DMS153 (cell line): ENCODE measurements at places on chromosomes 3 and 15.

DNA sequence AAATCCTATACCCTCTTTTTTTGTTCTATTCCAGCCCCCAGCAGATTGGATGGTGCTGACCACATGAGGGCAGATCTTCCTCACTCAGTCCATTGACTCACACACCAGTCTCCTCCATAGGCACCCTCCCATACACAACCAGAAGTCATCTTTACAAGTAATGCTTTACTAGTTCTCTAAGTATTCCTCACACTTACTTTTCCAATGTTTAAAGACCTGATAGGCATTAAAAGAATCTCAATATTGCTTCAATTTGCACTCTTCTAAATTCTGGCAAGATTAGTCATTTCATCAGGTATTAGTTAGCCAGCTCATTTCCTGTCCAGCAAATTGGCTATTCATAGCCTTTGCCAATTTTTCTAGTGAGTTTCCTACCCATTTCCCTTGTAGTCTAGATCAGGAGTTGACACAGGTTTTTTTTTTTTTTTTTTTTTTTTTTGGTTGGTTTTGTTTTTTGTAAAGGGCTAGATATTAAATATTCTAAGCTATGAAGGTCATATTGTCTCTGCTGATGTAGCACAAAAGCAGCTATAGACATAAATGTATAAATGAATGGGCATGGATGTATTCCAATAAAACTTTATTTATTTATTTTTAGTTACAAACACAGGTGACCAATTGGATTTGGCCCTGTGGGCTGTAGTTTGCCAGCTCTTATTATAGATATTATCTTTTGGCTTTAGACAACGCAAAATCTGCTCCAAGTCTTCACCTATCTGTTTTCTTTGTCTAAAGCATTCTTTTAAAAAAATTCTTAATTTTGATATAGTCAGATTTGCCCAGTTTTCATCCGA lies 76.1 kb downstream of the ABHD5 start:
- DNase-seq: no peak

- DNase-seq: no peak
Observed at GRCh38 chr15:94066811-94067210, 164.6 kb upstream of the MCTP2 start.

GRCh38 chr3:117355566-117355965 lies 646.0 kb downstream of the TUSC7 start:
- DNase-seq: peak; percentile 49

DNA sequence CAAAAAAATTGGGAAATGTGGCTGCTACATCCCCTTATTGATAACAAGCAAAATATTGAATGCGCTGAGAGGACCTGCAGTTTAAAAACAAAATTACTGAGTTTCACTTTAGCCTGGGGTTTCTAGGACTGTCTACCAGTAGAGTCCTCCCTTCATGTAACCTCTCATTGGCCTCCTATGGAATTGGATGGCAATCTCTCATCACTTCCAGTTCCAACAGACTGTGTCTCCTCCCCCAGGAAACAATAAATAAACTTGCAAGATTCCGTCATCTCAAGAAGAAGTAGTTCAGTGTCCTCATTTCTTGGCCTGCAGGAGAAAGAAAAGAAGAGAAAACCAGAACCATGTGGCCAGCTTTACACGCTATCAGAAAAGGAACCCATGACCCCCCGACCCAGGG lies 123.8 kb downstream of the TLE3 start:
- no peak for DNase-seq

DNA sequence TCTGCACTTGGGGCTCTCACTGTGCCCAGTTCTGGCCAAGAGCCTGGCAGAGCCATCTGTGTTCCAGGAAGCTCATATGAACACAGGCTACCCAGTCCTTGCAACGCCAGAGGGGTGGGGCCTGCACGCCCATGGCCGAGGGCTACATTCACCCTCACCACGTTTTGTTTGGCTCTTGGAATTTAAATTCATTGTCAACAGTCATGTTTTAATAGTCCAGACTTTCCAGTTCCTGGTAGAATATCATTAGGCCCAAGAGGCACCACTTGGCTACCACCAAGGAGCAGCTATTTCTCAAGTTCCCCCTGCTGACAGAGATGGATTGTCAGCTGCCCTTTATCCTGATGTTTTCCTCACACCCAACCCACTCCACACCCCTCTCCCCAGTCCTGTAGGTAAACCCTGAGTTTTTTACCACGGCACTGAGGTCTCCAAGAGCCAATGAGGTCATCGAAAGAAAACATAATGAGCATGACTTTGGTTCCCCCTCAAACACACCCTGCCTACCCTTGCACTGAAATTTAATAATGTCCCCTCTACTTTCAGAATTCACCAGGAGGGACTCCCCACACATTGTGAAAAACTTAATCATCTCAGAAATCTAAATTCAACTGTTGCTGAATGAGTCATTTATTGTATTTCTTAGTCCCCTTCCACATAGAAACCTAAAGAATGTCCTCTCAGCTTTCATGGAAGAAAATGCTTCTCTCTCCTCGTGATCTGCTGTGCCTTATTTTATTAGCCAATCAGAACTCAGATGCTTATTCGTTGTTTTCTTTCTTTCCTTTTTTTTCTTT lies 125.1 kb downstream of the SHQ1 start:
- peak; percentile 31 for DNase-seq

DNA sequence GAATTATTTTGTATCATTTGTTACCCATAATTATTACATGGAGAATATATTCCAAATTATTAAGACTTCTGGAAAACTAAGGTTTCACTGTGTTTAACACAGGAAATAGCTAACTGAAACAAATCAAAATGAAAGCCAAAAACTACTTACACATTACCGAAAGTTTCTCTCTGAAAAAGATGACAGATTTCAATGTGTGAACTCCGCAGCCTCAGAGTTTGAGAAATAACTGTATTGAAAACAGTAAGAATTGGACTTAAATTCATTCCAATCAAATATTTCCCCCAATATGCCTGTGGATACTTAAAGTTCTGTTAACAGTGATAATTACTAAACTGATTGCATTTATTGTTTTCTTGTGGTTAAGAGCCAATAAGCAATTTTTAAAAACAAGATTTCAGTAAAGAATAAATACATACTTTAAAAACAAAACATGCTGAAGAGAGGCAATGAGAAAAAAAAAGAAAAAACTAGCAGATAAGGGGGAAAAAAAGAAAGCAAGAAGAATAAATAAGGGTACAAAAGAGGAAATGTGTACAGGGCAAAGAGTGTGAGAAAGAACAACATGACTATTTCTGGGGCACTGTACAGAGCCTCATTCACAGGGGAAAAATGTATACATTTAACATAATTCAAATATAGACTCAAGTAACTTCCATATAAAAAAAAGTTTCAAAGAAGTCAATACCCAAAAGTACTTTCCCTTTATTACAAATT lies 30.7 kb downstream of the DENND4A start:
- DNase-seq: no peak

DNA sequence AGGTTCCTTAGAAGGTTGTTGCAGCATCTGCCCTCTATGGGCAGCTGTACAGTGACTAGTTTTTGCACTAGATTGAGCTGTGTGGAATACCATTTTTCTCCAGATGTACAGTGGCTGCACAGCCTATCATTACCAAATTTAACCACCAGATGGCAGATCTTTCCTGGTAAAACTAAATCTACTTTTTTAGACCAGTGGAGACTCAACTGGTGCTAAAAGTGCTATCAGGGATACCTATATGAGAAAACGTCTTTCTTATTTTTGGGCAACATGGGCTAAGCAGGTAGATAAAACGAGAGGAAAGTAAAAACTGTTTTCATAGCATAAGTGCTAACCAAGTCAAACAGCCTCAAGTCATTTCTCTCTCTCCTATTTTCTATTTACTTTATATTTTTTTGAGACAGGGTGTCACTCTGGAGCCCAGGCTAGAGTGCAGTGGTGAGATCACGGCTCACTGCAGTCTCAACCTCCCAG lies 21.2 kb downstream of the IGSF10 start:
- DNase-seq: no peak

GRCh38 chr15:80455668-80456442 lies 51.7 kb downstream of the ARNT2 start:
- DNase-seq: peak; percentile 5

- DNase-seq: peak; percentile 67
Observed at GRCh38 chr3:107208100-107208499, 169.1 kb upstream of the CCDC54 start.

- DNase-seq: no peak
Observed at GRCh38 chr3:114872050-114872449, 275.0 kb downstream of the ZBTB20 start.

DNA sequence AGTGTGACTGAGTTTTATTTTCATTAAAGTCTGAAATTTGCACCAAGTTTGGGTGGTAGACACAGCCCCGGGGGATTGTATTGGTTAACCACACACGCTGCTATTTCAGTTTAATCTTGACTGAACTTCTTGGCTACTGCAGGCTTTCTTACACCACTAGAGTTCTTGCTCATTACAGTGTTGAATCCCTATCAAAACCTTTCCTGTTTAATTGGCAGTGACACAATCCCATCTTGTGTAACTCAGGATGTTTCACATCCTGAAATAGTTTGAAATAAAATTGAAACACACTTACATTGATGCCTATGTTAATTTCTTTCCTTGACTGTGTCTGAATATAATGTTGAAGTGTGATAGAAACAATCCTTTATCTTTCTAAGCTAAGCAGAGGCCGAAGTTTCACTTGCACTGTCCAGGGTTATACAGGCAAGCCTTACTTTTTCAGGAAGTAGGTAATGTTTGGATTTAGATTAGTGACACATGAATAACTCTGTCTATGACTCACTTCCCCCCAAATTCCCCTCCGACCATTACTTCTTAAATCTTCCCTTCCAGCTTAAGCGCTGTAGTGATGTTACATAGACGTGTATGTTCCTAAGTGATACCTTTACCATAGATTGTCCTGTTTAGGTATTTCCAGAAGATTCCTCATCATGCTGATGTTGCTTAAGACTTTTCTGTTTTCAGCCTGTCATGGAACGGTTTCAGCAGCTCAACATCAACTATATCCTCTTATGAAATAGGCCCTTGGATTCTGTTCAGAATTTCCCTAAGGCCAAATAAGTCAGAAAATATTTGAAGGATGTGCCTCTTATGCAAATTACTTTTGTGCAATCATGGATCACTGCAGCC lies 16.8 kb downstream of the ATG7 start:
- no peak for DNase-seq

DNA sequence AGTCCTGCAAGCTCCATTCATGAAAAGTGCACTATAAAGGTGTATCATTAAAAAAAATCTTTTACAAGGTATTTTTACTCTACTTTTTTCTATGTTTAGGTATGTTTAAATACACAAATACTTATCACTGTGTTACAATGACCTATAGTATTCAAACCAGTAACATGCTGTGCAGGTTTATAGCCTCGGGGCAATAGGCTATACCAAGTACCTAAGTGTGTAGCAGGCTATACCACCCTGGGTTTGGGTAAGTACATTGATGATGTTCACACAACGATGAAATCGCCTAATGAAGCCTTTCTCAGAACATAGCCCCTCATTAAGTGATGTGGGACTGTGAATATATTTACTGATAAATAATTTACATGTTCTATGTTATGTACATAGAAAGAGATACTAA lies 104.6 kb downstream of the ATP1B3 start:
- no peak for DNase-seq

GRCh38 chr15:35061161-35061824 lies 23.8 kb downstream of the NANOGP8 start:
- no peak for DNase-seq

GRCh38 chr3:15977090-15977489 lies 179.3 kb upstream of the ANKRD28 start:
- no peak for DNase-seq

GRCh38 chr15:90860450-90860849 lies 7.9 kb upstream of the FURIN start:
- DNase-seq: no peak

- no peak for DNase-seq
Observed at GRCh38 chr3:143410259-143410658, 290.7 kb downstream of the CHST2 start.

DNA sequence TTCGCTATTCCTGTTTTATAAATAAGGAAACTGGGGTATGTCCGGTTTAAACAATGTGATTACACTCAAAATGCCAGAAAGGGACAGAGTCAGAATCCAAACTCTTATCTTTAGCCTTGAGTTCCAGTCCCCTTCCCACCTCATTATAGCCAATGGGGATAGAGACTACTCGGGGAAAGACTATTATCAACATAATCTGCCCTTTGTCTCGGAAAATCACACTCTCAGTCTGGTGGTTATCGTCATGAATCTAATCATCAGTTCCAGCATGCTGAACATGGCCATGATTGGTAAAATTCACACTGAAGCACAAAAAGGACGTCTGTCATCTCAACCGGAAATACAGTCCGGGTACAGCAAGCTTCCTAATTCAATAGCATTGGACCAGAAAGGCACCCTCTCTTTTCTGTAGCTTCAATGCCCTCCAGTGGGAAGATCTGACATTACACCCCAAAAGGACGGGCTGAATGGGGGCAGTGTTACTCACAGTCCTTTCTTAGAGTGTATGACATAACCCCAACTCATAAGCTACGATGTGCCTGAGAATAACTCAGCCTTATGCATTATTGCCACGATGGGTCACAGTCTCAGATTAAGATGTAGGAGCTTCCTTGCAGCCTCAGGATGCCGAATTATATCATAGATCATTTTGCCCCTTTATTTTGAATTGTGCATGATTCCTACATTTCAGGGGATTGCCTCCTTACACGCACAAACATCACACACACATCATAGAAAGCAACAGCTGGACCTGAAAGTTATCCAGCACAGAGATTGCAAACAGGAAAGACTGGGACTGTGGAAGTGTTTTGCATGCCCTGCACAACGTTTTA lies 390.4 kb upstream of the LMCD1 start:
- DNase-seq: peak; percentile 35

GRCh38 chr15:73993211-73993994 lies 1.1 kb upstream of the PML start:
- no peak for DNase-seq

DNA sequence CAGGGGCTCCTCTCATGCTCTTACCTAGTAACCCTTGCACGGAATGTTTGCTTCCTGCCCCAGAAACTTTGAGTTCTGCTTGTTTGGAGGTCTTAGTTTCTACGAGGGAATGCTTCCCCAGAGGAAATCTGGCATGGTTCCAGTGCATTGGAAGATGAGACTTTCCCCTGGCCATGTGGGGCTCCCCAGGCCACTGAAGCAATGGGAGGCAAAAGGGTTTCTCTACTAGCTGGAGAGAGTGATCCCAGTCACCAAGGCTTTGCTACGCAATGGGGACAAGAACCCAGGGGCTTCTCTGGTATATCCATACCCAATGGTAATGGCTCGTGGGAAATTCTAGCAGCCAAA lies 44.2 kb upstream of the RPL32 start:
- DNase-seq: no peak
